ENCODE measurements at places on chromosomes 2 and 18.

DNA sequence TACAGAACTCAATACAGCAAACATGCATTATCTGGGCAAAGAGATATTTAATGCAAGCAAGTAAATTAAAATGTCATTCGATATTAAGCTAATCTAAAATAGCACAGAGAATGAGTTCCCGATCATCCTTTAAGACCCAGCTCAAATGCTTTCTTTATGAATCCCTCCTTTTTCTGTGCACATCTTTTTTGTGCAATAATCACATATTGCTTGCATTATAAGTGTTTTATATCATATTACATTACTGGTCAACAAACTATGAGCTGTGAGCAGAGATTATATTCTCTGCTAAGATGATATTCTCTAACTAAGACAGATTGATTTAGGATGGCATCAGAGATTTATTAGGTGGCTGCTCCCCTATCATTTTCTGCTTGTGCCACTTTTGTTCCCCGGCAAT lies 146.1 kb downstream of the ERBB4 start:
- no peak for DNase-seq

DNA sequence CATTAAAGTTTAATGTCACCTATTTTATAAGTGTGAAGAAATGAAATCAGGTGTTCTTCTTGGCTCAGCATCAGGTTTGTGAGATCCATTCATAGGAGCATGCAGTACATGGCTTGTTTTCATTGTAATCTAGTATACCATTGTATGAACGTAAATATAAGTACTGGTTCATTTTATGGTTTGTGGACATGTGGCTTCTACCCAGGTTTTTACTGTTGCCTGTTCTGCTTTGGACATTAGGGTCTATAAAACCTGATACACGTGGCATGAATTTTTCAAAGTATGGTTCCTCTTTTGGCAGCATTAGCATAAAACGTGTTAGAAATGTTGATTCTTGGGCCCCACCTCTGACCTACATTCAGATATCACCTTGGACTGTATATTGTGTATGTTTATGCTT lies 175.5 kb downstream of the PRPF40A start:
- no peak for DNase-seq

GRCh38 chr2:224023188-224023587 lies 15.9 kb downstream of the SERPINE2 start:
- DNase-seq = no peak

- no peak for DNase-seq
Observed at GRCh38 chr2:143157001-143157400, 27.8 kb downstream of the ARHGAP15 start.

- no peak for DNase-seq
Observed at GRCh38 chr2:30702694-30703093, 104.6 kb downstream of the CAPN13 start.

DNA sequence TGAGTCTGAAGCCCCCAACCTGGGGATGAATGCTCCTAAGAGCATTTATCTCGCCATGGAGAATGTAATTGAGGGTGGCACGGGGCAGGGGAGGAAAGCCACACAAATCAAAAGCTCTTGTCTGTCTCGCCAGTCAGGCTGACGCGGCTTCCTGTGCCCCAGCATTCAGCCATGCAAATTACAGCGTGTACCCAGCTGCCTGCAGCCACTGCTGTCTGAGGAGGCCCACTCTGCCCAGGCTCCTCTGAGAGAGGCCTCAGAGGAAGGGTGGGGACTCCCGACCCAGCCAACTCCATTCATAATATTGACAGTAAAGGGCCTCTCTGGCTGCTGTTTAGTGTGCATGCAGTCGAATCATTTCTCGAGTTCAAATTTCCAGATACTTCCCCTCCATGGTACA lies 22.0 kb downstream of the SMAD7 start:
- DNase-seq = peak; percentile 35

All from neural progenitor cell (in vitro differentiated cells).